Activated T-helper 17 cell treated with anti-CD3 and anti-CD28 coated beads, Interleukin-2, amount 50 U/mL, for 72 hours (primary cell): ENCODE measurements at places on chromosomes 7 and 10.

GRCh38 chr7:22386865-22387264, 29.9 kb upstream of the RAPGEF5 start:
- no peak for ATAC-seq

DNA sequence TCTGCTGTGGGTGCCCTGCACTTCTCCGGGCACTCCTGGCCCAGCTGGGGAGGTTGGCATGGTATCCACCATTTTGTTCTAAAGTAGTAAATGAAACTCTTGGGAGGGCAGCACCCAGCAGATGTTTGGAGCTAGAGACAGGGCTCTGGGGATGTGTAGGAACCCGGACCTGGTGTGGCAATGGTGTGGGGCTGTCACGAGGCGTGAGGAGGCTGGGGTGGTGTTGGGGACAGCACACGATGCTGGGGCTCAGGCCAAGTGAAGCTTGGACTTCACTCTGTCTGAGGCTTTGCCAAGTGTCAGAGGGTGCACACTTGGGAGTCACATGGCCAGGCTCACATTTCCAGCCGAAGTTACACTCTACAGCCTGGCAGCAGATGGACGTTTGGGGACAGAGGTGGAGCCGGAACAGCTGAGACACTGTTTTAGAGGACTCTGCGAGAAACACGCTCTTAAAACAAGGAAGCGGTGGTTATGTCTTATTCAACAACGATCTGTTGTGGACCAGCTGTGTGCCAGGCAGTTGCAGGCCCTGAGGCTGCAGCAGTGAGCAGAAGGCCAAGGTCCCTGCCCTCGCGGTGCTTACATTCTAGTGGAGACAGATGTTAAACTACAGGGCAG, 118.2 kb downstream of the CUX1 start:
- no peak for ATAC-seq

GRCh38 chr10:97463363-97464132, 17.6 kb downstream of the ZDHHC16 start:
- peak; percentile 64 for ATAC-seq

GRCh38 chr7:70271617-70272081, 673.4 kb downstream of the AUTS2 start:
- ATAC-seq, result no peak

DNA sequence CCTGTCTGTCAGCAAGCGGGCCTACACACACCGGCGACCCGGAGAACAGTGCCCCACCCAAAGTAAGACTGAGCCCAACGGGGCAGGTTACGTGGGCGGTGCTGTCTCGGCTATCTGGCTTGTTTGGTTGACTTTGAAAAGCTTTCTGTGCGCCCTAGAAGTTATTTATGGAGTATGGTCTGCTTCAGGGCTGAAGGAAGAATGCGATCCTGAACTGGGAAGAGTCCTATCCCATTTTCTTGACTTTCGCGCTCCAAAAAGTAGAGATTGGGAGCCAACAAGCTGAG, 1.5 kb downstream of the INA start:
- ATAC-seq, result no peak

GRCh38 chr7:139990571-139991268, 72.0 kb downstream of the PARP12 start:
- ATAC-seq, result no peak

DNA sequence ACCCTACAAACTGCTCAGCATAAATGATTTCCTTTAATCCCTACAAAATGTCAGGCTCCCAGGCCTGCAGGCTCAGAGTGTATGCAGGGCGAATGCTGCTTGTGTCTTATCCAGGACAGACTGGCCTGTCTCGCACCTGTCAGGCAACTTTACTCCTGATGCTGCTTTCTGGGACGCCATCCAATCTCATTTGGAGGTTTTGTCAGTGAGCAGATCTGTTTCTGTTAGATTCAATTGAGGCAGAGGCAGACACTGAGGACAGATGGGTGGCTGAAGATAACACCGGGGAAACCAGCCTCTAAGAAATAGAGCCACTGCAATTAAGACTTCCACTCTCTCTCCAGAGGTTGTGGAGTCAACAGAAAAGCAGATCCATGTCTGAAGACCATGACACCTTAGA, 115.6 kb downstream of the DPP6 start:
- ATAC-seq, result no peak
